Right lobe of liver (tissue), 6 donors: ENCODE measurements at places on chromosomes 6 and 20. TPM values are rescaled to one million over a fixed set of nuclear protein-coding genes. Genes with fewer than 3 reads are reported as not detected.
A peak's percentile ranks its signal among the peaks of the same experiment; 100 is the strongest.

HLA-DQB1 gene
- 0.33 TPM for total RNA-seq

DNA sequence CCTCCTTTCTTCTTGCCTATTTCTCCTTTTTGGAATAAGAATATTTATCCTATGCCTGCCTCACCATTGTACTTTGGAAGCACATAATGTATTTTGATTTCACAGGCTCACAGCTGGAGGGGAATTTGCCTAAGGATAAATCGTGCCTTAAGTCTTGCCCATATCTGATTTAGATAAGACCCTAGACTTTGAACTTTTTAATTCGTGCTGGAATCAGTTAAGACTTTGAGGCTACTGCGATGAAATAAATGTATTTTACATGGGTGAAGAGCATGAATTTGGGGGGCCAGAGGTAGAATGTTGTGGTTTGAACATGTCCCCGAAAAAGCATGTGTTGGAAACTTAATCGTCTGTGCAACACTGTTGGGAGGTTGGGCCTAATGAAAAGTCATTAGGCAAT lies 648.8 kb downstream of the EPHA7 start:
- DNase-seq, result no peak

STMND1 gene
- not detected for total RNA-seq

- no peak for DNase-seq
Measured at GRCh38 chr6:1615151-1615852, 5.6 kb downstream of the FOXC1 start.

- DNase-seq, result no peak
Measured at GRCh38 chr20:48623176-48623905, 204.5 kb downstream of the PREX1 start.

GRCh38 chr20:36275441-36276189 lies 30.5 kb upstream of the DLGAP4 start:
- no peak for DNase-seq

- no peak for DNase-seq
Measured at GRCh38 chr20:61173961-61174725, 77.9 kb upstream of the CDH4 start.

DNA sequence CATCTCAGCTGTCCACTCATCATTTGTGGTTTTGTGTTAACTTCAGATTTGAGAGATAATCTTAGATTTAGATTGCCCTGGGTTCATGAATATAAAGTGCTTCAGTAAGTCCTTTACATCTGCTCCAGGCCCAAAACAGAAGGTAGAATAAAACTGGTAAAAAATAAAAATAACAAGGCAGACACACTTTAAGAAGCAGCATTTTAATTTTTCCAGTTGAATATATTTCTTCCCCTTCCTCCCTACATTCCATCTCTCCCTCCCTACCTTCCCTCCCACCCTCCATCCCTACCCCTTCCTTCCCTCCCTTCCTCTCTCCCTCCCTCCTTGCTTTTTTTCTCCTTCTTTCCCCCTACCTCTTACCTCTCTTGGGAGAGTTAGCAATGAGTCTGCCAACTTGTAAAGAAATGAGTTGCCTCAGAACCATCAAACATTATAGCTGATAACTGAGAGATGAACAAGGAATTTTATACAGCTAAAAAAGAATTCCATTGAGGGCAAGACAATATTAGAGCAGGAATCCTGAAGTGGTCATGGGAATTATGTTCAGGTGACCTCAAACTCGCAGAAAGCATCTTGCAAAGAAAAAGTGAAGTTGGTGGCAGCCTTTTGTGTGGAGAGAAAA lies 145.0 kb upstream of the SOX4 start:
- DNase-seq, result no peak

DNA sequence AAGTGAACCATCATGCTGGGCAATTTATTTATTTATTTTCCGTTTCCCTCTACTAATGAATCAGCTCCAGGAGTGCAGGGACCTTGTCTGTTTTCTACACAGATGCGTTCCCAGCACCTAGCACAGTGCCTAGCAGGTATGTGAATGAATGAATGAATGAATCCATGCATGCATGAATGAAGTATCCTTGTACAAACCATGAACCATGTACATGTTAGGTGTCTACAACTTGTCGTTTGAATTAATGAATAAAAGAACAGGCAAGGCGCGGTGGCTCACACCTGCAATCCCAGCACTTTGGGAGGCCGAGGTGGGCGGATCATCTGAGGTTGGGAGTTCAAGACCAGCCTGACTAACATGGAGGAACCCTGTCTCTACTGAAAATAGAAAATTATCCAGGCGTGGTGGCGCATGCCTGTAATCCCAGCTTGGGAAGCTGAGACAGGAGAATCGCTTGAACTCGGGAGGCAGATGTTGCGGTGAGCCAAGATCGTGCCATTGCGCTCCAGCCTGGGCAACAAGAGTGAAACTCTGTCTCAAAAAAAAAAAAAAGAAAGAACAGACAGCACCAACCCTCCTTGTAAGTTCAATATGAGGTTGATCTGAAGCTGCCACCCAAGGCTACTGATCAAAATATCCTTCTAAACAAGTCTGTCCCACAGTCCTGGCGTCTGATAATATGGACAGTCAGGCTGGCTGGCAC lies 27.3 kb upstream of the SLC9A8 start:
- no peak for DNase-seq

DNA sequence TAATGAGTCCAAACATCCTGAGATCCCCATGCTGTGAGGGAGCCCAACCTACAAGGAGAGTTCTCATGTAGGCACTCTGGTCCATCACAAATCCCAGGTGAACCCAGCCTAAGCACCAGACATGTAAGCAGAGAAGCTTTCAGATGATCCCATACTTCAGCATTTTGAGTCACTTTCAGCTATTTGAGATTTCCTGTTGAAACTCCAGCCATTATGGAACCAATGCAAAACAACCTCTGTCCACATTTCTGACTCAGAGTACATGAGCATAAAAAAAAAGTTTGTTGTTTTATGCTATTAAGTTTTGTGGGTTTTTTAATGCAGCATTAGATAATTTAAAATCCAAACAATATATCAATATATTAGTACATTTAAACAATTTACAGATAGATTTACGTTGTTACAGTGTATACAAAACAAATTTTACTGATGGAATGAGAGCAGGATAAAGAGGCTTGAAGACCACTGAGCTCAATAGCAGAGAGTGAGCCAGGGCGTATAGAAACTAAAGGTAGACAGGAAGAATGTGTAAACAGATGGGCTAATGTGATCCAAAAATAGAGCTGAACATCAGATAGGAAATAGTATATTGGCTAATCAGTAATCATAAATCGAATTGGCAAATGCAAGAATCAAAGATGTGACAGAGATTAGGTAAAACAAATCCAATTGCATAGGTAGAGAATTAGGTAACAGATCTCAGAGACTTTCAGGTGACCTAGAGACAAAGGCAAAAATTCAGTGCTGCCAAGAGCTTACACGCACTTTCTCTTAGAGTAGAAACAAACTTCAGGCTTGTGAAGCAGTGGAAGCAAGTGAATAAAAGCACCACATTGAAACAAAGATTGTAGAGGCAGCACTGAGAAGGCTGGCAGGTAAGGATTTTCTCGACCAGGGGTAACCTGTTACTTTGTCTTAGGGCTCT lies 36.2 kb upstream of the PLCB1 start:
- no peak for DNase-seq

POLR1H gene
- 9.4 TPM for total RNA-seq

- no peak for DNase-seq
Measured at GRCh38 chr20:54193817-54194216, 14.1 kb upstream of the PFDN4 start.

- no peak for DNase-seq
Measured at GRCh38 chr20:51347831-51348230, 194.7 kb downstream of the NFATC2 start.

GRCh38 chr6:170176136-170176897 lies 114.6 kb downstream of the DLL1 start:
- peak; percentile 53 for DNase-seq

- no peak for DNase-seq
Measured at GRCh38 chr6:169243661-169244060, 10.0 kb downstream of the THBS2 start.

DNA sequence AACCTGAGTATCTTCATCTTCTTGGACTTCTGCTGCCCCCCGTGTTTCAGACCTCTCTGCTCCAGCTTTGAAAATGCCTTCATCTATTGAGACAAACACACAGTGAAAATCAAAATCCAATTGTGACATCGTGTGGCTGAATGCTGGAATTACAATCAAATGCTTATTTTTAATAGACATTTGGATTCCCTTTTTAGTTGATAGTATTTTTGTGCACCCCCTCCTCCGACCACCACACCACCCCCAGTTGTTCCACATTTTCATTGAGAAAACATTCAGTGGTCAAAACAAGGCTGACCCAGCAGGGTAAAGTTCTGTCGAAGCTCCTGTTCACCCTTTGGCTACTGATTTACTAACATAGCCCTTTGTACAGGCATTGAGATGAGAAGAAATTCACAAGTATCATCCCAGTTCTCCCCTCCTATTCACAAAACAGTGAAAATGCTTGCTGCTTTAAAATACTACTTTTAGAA lies 79.0 kb downstream of the NRSN1 start:
- no peak for DNase-seq

DNA sequence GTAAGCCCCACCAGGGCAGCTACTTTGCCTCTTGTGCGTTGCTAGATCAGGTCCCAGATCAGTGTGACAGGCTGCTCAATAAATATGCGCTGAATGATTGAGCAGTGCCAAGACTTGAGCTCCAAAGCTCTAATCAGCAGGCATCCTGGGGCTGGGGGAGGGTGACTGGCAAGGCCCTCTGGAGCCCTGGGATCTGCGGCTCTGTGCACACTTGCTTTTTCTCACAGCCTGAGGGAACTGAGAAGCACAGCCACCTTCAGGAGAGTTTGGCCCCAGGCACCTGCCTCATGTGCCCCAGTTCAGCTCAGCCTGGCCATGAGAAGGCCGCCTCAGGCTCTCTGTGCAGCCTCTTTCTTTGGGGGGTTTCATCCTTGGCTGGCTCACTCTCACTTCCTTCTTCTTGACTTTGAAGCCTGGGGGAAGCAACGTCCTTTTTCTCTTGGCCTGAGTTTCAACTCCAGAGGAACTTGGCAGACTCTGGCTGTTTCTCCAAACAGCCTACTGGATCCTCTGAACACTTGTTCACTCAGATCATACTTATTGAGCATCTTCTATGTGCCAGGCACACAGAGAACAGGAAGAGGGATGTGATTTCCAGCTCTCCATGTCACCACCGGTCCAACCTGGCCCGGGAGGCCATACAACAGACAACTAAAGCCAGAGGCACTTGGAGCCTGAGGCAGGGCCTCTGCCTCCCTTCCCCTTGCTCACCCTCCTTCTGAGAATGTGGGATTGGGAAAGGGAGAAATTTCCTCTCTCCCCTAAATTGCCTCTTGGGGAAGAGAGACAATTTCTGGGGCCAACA lies 114.0 kb downstream of the VEGFA start:
- DNase-seq, result no peak

HLA-DRA gene
- total RNA-seq, result 235 TPM

DNA sequence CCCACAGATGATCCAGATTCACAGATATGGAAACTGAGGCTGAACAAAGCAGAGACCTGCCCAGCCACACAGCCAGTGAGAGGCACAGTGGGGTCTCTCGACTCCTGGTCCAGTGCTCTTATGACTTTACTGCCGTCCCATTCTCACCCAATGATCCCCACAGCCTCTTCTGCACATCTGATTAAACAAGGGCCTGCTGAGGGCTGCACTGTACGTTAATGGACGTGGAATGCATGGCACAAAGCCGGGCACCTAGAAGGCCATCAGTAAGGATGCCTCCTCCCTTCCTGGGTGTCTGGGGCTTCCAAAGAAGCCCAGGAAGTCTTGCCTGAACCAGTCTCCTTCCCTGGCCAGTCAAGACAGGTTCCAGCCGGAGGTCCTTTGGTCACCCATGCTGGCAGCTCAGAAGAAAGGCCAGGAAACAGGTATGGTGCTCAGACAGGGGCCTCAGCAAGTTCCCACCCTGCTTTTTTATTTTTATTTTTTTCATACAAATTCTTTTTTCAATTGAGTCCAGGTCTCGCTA lies 3.8 kb downstream of the TFEB start:
- DNase-seq, result no peak

- no peak for DNase-seq
Measured at GRCh38 chr6:135344526-135344925, 153.0 kb downstream of the AHI1 start.

DNA sequence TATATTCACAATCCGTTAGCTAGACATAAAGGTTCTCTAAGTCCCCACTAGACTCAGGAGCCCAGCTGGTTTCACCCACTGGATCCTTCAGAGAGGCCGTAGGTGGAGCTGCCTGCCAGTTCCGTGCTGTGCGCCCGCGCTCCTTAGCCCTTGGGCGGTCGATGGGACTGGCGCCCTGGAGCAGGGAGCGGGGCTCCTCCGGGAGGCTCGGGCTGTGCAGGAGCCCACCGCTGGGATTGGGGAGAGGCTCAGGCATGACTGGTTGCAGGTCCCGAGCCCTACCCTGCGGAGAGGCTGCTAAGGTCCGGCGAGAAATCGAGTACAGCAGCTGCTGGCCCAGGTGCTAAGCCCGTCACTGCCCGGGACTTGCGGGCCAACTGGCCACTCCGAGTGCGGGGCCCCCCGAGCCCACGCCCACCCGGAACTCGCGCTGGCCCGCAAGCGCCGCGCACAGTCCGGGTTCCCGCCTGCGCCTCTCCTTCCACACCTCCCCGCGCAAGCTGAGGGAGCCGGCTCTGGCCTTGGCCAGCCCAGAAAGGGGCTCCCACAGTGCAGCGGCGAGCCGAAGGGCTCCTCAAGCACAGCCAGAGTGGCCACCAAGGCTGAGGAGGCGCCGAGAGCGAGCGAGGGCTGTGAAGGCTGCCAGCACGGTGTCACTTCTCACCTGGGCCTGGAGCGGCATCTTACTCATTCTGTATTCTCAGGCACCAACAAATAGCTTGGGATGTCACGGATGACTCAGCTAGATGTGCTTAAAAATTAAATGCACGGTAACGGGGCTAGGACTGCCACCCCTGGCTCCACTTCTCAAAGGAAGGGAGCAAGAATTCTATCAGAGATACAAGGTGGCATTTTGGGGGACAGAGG lies 44.1 kb downstream of the IRF4 start:
- no peak for DNase-seq

DNA sequence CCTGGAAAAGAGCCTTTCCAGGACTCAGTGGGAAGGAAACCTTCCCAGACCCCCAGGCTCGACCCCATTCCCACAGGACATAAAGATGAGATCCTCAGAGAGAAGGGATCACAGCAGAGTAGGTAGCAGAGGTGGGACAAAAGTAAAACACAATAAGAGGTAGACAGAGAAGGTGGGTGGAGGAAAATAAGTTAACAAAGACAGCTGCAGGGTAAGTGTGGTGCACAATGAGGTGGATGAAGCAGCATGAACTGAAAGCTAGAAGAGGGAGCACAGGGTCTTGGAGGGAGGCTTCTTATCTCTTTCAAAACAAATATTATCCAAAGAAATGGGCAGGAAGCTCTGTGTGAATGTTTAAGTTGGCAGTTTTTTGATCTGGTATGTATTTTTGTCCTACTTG lies 14.0 kb upstream of the MAP7 start:
- DNase-seq, result no peak
